Activated T-helper 17 cell treated with anti-CD3 and anti-CD28 coated beads, Interleukin-2, amount 50 U/mL, for 72 hours (primary cell): ENCODE measurements at places on chromosomes 11 and 22. TPM values are rescaled to one million over a fixed set of nuclear protein-coding genes. Genes with fewer than 3 reads are reported as not detected.

Gene PRR33
- total RNA-seq = 0.11 TPM

Gene DDIAS
- total RNA-seq = 6.1 TPM

Gene TRIM48
- not detected for total RNA-seq

Gene MS4A6E
- not detected for total RNA-seq

Gene RIN1
- total RNA-seq = 1.6 TPM

Gene RBM4B
- 23.6 TPM for total RNA-seq

Gene CD3G
- 140 TPM for total RNA-seq

Gene HBB
- not detected for total RNA-seq

Gene BEST1
- total RNA-seq = 0.05 TPM

Gene CHRNA10
- total RNA-seq = 4.6 TPM

Gene SMIM38
- 0.26 TPM for total RNA-seq

Gene NXPE2
- not detected for total RNA-seq

Gene BTBD18
- not detected for total RNA-seq

Gene SEC14L2
- 52.8 TPM for total RNA-seq

Gene C11orf86
- not detected for total RNA-seq

Gene VPS11
- total RNA-seq = 31.7 TPM

Gene RTN4RL2
- total RNA-seq = 0.82 TPM

Gene RFPL2
- 0.30 TPM for total RNA-seq

Gene FAM168A
- 16.0 TPM for total RNA-seq

Gene FAM181B
- not detected for total RNA-seq

Gene TMEM258
- total RNA-seq = 156 TPM

Gene BIRC3
- total RNA-seq = 355 TPM

Gene APOL5
- not detected for total RNA-seq

Gene JRKL
- total RNA-seq = 12.8 TPM

Gene MS4A3
- not detected for total RNA-seq

Gene ANGPTL5
- not detected for total RNA-seq

Gene SLC6A5
- not detected for total RNA-seq

Gene RIC3
- 11.5 TPM for total RNA-seq

Gene OR8J1
- not detected for total RNA-seq

Gene KCNQ1OT1
- 0.24 TPM for total RNA-seq

Gene TENM4
- total RNA-seq = 0.15 TPM

Gene NRGN
- total RNA-seq = 8.0 TPM

Gene C22orf42
- not detected for total RNA-seq

Gene ARHGAP8
- total RNA-seq = 2.3 TPM

Gene KRTAP5-1
- total RNA-seq = not detected

Gene OR8G1
- total RNA-seq = not detected

Gene OR9Q2
- 0.06 TPM for total RNA-seq

Gene ALDH3B2
- total RNA-seq = not detected

Gene CHST1
- not detected for total RNA-seq

Gene RAG2
- not detected for total RNA-seq

Gene GDPD4
- total RNA-seq = not detected

Gene OR10D3
- not detected for total RNA-seq
